ENCODE measurements at places on chromosomes 6 and 20. TPM values are rescaled to one million over a fixed set of nuclear protein-coding genes. Genes with fewer than 3 reads are reported as not detected.

GRCh38 chr6:137766596-137767370 lies 100.3 kb upstream of the TNFAIP3 start:
- no peak overlapping the region for H3K4me3 ChIP-seq
- no peak overlapping the region for H3K27ac ChIP-seq
- H3K36me3 ChIP-seq, result no peaks in the 10 kb centered on the region
- no peaks in the 10 kb centered on the region for H3K27me3 ChIP-seq

- no peaks in the 10 kb centered on the region for H3K36me3 ChIP-seq
- no peaks in the 10 kb centered on the region for H3K27me3 ChIP-seq
- DNase-seq, result no peak
- peaks cover 12% of the 10 kb centered on the region for H3K4me1 ChIP-seq
Observed at GRCh38 chr6:106116125-106116832, 30.1 kb downstream of the PRDM1 start.

- H3K36me3 ChIP-seq, result no peaks in the 10 kb centered on the region
- no peaks in the 10 kb centered on the region for H3K4me1 ChIP-seq
- H3K27me3 ChIP-seq, result no peaks in the 10 kb centered on the region
- no peak overlapping the region for H3K27ac ChIP-seq
- H3K4me3 ChIP-seq, result no peak overlapping the region
- DNase-seq, result no peak
Observed at GRCh38 chr6:83536647-83537589, 24.6 kb downstream of the PRSS35 start.

GRCh38 chr6:145865175-145865574 lies 50.6 kb upstream of the FBXO30 start:
- no peak overlapping the region for H3K4me3 ChIP-seq
- no peak for DNase-seq
- no peaks in the 10 kb centered on the region for H3K4me1 ChIP-seq

LPA gene
- not detected for total RNA-seq

- H3K4me3 ChIP-seq, result no peak overlapping the region
- no peak for DNase-seq
- no peaks in the 10 kb centered on the region for H3K36me3 ChIP-seq
- no peaks in the 10 kb centered on the region for H3K4me1 ChIP-seq
Observed at GRCh38 chr6:133743621-133744020, 145.3 kb upstream of the TCF21 start.

BPHL gene
- 23.1 TPM for total RNA-seq

EFCAB8 gene
- 0.41 TPM for total RNA-seq
